ENCODE measurements at places on chromosomes 4 and X.

DNA sequence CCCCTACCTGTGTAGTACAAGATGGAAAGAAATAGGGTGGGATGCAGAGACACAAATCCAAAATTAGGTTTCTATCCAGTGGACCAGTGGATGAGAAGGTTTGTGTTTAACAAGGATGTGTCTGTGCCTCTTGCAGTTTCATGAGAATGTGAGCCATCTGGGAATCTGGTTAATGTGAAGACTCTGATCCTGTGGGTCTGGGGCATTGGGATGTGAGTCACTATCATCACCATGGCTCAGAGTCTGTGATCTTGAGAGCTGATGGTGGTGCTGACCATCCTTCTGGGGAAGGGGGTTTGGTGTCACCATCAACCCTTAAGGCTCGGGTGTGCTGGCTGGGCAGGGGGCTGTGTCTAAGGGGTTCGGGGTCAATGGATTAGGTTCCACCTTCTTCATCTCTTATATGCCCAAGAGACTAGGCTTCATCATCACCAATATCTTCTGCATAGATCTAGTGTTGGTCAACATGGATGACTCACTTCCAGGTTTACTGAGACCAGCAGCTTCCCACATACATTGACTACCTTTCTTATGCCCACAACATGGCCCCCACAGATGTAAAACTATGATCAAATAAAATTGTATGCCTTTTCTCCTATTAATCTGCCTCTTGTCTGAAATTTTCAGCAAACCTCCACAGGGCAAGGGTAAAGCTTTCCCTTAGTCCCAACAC lies 65.7 kb upstream of the MID1 start:
- DNase-seq, result no peak

- DNase-seq, result no peak
Observed at GRCh38 chr4:142030010-142030409, 393.6 kb downstream of the IL15 start.

DNA sequence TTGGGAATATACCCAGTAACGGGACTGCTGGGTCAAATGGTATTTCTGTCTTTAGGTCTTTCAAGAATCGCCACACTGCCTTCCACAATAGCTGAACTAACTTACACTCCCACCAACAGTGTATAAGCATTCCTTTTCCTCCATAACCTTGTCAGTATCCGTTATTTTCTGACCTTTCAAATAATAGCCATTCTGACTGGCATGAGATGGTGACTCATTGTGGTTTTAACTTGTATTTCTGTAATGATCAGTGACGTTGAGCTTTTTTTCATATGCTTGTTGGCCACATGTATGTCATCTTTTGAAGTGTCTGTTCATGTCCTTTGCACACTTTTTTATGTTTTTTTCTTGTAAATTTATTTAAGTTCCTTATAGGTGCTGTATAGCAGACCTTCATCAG lies 81.2 kb downstream of the ADAM29 start:
- DNase-seq, result no peak

GRCh38 chr4:113358784-113359183 lies 309.3 kb downstream of the ANK2 start:
- DNase-seq, result no peak

- DNase-seq, result no peak
Observed at GRCh38 chr4:145436796-145437195, 44.9 kb upstream of the SMAD1 start.

DNA sequence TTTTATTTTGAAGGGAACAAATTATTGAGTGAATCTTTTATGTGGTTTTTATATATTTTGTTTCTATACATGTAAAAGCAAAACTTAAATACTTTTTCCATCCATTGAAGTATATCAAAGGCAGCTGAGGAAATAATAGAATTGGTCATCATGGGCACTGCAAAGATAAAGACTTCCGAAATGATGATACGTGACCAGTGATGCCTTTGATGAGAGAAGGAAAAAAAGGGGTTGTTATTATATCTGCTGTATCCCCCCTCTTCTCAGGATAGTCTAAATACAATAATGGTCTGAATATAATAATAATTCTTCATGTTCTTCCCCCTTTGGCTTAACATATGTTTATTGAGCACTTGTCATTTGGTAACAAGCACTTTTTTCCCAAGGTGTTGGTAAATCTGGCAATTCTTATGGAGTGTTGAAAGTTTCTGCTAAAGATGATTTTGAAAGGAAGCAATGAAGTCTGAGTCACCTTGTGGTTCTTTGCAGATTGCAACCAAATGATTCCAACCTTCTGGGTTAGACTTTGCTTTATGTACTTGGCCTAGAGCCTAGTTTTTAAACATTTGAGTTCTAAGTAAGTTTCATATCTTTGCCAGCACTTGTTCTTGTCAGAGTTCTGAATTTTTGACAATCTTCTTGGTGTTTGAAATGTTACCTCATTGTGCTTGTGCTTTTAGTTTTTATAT lies 60.8 kb downstream of the USP9X start:
- DNase-seq, result no peak

- DNase-seq, result no peak
Observed at GRCh38 chr4:101018836-101019235, 328.5 kb downstream of the PPP3CA start.

GRCh38 chr4:181944527-181944926 lies 298.7 kb upstream of the TENM3 start:
- no peak for DNase-seq

DNA sequence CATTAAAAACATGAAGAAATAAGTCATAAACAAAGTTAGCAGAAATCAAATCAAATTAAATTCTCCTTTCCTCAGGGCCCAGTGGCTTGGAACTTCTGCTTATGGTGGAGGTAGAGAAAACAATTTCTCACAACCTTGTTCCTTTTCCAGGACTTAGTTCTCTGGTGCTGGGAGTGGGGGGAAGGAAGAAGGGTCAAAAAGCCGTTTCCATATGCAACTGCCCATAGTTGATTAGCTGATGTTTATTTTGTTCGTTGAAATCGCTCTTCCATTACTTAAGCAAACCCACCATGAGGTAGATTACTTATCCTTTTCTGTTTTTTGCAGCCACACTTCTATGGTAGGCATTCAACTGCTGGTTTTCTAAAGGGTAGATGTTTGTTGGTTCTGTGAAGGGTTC lies 94.2 kb downstream of the ARSJ start:
- no peak for DNase-seq

DNA sequence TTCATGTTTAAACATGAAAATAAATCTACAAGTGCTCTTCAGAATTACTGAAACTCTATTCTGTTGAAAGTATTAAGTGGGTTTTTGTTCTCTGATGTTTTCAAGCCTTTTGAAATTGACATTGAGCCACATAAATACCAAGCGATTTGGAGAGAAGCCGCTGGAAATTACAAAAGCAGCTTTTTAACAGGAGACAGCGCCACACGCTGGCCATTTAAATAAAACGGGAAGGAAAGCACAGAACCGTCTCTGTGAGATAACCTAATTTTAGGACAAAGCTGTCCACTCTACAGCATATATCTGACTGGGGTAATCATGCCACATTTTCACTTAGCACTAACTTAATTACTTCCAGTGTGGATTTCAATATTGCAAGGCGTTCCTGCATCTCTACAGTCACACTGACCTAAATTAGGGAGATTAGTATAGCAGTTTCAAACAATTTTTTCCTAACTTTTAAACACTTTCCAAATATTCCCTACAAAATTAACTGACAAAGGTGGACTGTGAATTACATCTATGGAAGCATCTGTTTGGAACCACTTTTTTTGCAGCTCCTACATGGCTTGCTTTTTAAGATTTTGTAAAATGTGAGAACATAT lies 6.8 kb upstream of the ANOS1 start:
- DNase-seq, result peak; percentile 22
